ENCODE measurements at places on chromosomes 16 and 17. TPM values are rescaled to one million over a fixed set of nuclear protein-coding genes. Genes with fewer than 3 reads are reported as not detected.

Gene PKMYT1
- polyA plus RNA-seq = 3.7 TPM

Gene SERPINF2
- 2.0 TPM for polyA plus RNA-seq

Gene TMC7
- 0.90 TPM for polyA plus RNA-seq

Gene TVP23B
- polyA plus RNA-seq = 18.4 TPM

Gene SPATA2L
- 13.0 TPM for polyA plus RNA-seq

Gene ERCC4
- polyA plus RNA-seq = 1.3 TPM

Gene FOXC2
- 1.3 TPM for polyA plus RNA-seq

Gene OR3A3
- not detected for polyA plus RNA-seq

Gene TOB1
- 15.6 TPM for polyA plus RNA-seq

Measured in heart right ventricle (tissue), 16 donors.